ENCODE measurements at places on chromosomes 2 and 18. TPM values are rescaled to one million over a fixed set of nuclear protein-coding genes. Genes with fewer than 3 reads are reported as not detected.

CCL20 gene
- total RNA-seq, result not detected

ZBTB7C gene
- total RNA-seq, result 0.23 TPM

RFX8 gene
- total RNA-seq, result 1.3 TPM

POTEJ gene
- not detected for total RNA-seq

GBX2 gene
- 0.89 TPM for total RNA-seq

HOXD8 gene
- not detected for total RNA-seq

DTYMK gene
- 70.5 TPM for total RNA-seq

ACTR1B gene
- total RNA-seq, result 43.8 TPM

YIPF4 gene
- 24.1 TPM for total RNA-seq

FIGN gene
- 22.8 TPM for total RNA-seq

BMPR2 gene
- 19.8 TPM for total RNA-seq

DYNAP gene
- 0.22 TPM for total RNA-seq

KIF5C gene
- total RNA-seq, result 58.1 TPM

ALPI gene
- not detected for total RNA-seq

PLCL1 gene
- not detected for total RNA-seq

ERFE gene
- total RNA-seq, result 2.5 TPM

PCARE gene
- not detected for total RNA-seq

- DNase-seq, result no peak
Measured at GRCh38 chr2:176612736-176613135, 343.5 kb downstream of the MTX2 start.

GRCh38 chr18:3720159-3720558, 270.2 kb downstream of the TGIF1 start:
- no peak for DNase-seq

DNA sequence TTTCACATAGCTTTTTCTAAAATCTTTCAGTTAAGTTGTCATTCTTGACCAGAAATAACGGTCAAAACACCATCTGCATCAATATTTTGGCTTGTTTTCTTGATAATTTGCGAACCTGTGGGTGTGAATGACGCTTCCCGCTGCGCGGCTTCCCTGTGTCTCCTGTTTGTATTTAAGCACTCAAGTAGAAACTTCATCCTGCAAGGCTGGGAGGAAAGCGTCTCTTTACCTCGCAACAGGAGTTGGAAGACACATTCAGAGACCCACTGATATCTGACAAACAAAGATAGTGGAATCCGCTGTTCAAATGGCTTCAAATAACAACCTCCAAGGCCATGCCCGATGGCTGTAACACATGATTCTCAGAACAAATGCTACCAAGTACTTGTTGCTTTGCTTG, 704.9 kb downstream of the DCDC2C start:
- no peak for DNase-seq

- no peak for DNase-seq
Measured at GRCh38 chr2:68086166-68086565, 23.4 kb upstream of the C1D start.

- DNase-seq, result no peak
Measured at GRCh38 chr2:25301453-25302352, 40.0 kb downstream of the DNMT3A start.

- no peak for DNase-seq
Measured at GRCh38 chr2:64857581-64858471, 131.4 kb upstream of the SLC1A4 start.

GRCh38 chr18:22254088-22254487, 84.7 kb downstream of the GATA6 start:
- DNase-seq, result no peak

- DNase-seq, result no peak
Measured at GRCh38 chr2:183149489-183149888, 25.2 kb downstream of the NUP35 start.

DNA sequence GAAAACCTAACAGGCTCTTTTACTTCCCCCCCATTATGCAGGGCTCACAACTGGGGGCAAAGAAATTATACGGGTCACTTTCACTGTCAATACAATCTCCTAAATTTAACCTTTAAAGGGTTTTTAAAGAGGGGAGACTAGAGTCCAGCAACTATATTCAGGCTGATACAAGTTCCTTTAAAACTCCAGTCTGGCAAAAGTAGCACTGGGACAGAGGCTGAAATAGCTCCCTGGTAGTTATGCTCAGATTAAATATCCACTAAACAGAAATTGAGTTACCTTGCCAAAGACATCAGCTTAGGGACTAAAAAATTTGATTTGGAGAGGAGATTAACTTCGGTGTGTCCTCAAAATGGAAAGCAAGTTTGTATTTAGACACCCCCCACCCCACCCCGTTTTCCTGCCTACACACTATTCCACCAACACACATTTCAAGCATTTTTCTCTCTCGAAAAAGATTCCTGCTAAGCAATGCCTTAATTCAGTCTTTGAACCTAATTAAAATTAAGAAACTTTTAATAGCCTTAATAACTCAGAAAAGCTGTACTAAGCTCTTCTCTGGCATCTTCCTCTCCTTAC, 127.2 kb downstream of the OSBPL1A start:
- no peak for DNase-seq

GRCh38 chr2:203804764-203805485, 62.6 kb upstream of the CTLA4 start:
- DNase-seq, result no peak

GRCh38 chr2:217289177-217289906, 429.5 kb upstream of the TNP1 start:
- DNase-seq, result no peak

DNA sequence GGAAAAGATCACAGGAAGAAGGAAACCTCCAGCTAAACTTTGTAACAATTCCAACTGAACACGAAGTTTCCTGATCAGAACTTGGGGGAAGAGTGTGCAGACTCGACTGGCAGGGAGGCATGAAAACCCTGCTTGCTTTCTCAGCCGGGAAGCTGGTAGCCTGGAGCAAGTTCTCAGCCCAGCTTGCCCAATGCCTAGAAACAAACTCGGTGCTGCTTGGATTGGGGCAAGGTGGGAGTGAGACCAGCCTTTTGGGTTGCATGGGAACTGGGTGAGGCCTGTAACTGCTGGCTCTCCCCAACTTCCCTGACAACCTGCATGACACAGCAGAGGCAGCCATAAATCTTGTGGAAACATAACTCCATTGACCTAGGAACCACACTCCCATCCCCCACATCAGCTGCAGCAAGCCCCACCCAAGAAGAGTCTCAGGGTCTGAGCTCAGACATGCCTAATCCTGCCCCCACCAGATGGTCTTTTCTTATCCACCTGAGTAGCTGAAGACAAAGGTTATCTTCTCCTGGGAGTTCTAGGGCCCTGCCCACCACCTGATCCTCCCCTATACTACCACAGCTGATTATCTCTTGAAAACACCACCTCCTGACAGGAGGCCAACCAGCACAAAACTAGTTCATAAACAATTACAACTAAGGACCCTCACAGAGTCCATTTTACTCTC, 1859.7 kb upstream of the CELF4 start:
- DNase-seq, result no peak

- no peak for DNase-seq
Measured at GRCh38 chr18:57655740-57656139, 34.1 kb upstream of the NARS1 start.

DNA sequence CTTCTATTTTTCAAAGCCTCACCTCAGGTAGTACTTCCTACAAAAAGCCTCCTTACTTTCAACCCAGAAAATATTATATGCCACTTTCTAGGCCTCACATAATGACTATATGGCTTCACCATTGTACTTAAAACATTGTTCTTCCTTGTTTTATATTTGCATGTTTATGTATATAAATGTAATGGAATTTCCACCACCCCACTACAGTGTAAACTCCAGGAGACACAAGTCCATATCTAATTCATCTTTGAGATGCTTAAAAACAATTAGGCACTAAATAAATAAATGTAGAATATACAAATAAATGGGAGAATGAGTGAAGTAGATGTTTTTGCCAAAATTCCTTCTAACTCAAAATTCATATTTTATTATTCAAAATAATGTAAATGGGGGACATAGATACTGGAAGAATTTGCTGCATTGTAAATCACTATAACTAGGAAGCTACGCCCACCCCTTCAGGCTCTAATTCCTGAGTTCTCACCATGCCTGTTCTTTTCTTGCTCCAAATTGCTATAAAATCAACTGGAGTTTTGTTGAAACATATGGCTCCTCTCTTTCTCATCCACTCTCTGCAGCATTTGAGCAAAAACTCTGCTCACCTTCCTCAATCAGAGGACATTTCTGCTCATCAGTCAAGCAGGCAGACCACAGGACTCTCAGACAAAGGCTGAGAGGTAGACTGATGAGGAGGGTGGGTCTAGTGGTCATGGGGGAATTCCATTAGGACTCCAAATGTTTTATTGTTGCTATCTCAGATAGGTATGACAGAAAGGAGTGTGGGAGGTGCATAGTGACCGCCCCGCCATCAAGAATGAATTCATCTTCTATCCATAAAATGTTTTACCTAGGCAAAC, 243.0 kb downstream of the HNMT start:
- no peak for DNase-seq

DNA sequence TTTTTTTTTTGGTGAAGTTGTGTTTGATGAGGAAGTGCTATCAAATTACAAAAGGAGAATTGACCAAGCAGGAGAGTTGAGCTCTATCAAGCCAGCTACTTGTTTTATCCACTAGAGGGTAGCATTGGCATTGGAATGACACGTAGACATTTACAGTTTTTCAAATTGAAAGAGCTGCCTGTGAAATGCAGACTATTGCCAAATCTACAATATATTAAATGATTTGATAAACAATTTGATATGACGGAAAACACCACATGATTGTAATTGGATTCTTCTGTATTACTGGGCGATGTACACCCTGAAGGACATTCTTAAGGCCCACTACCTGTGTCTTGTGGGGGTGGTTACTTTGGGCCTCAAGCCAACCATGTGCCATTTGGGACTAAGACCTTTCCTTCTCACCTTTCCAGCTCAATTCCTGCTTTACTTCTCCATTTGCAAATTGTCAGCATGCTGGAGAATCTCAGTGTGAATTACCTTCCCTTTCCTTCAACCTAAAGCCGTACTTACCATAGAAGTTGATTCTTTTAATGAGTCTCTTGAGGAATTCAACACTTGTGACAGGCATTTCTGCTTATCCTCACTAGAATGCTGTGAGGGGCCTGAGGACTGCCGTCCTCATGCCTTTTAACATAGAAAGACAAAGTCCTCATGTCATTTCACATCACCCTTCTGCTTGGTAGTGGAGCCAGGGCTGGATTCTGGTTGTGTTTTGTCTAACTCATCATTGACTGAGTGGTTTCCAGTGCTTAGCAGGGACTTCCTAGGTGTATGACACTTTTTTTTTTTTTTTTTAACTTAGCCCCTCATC, 134.8 kb upstream of the THUMPD2 start:
- DNase-seq, result no peak

DNA sequence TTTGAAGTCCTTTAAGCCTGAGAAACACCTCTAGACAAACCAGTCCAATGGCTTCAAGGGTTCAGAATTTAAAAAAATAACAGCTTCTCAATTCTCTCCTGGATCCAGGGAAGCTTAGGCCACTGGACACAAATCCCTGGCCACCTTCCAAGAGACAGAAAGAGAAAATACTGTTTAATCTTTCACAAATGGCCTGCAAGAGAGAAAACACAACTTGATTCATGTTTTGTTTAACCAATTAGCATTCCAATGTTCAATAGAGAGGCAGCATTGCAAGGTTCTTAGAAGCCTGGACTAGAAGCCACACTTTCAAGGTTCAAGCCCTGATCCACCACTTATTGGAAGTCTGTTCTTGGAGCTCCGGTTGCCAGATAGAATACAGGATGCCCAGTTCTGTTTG, 109.0 kb upstream of the PARD3B start:
- DNase-seq, result no peak

DNA sequence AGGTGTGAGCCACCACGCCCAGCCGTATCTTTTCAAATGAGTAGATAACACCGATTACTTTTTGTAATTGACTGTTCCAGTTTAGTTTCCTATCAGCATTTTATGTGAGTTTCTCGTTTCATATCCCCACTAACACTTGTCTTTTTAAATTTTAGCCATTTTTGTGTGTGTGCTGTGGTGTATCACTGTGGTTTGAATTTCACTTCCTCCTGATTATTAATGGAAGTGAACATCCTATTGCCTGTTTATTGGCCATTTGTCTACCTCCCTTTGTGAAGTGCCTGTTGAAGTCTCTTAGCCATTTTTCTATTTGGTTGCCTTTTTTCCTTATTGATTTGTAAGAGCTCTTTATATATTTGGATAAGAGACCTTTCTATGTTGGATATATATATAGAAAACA, 91.7 kb upstream of the STON1 start:
- DNase-seq, result no peak

DNA sequence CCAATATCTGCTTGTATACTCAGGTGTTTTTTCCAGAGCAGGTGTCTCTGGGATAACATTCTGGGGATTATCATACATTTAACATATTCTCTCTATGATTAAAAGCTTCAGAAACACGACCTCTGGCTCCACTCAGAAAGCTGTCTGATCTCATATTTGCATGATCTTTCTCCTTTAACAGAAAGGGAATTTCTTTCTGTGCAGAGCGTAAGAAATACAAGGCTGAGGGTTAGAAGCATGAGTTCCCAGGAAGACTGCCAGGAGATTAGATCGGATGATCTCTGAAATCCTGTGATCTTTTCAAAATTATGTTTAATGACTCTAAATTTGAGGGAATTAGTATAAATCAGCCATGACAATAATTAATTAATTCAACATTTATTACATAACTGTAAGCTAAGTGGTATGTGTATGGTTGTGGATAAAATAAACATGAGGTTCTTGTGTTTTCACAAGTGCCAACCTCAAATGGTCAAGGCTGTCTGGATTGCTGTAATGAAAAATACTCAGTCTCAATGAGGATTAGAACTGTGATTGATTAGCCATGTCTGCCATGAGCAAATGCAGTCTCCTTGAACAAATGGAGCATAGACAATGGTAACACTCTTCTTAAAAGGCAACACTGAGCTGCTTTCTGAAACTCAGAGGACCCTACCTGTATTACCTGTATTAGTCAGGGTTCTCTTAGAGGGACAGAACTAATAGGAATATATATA, 304.9 kb downstream of the STK39 start:
- DNase-seq, result no peak

DNA sequence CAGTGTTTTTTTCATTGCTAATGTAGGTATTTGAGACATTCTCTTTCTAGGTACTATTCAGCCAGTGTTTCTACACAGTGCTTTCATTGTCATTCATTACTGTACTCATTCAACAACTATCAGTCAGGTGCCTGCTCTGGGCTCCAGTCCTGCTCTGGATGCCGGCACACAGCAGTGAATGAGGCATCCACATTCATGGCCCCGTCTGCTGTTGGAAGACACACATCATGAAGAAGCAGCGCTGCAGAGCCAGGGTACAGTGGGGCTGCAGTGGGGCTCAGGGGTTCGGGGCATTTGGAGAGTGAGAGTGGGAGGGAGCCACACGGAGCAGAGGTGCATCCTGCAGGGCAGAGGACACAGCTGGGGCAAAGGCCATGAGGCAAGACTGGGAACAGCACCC, 737.2 kb upstream of the RAB6C start:
- DNase-seq, result no peak

GRCh38 chr18:70319187-70319586, 30.3 kb downstream of the SOCS6 start:
- no peak for DNase-seq

- DNase-seq, result no peak
Measured at GRCh38 chr2:227267410-227268115, 57.5 kb upstream of the MFF start.

Measured in H1 (cell line).